ENCODE measurements at places on chromosomes 7 and 10.

DNA sequence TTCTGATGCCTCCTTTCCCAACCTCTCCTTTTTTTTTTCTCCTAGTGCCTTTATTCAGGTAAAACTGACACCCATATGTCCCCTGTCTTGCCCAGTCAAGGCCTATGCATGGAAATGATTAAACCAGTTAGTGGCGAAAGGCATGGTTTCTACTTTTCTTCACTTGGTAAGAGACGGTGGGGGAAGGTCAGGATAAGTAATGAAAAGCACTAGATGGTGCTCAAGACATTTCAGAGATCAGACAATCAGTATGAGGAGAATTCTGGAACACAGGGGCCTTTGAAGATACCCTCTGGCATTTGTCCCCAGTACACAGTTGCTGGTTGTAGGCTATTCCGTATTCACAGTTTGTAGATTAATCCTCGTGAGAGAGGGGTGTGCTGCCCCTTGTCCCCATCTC is 121.2 kb downstream of the RTKN2 start:
- DNase-seq, result no peak

GRCh38 chr7:69764147-69764546 is 165.9 kb downstream of the AUTS2 start:
- no peak for DNase-seq

DNA sequence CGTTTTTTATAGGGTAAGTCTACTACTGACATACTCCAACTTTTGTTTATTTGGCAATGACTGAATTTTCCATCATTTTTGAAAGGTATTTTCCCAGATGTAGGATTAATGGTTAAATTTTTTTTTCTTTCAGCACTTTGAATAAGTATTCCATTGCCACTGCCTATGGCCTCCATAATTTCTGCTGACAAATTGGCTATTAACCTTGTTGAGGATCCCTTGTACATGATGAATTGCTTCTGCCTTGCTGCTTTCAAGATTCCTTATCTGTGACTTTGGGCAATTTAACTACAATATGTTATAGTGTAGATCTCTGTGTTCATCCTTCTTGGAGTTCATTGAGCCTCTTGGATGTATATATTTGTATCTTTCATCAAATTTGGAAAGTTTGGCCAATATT is 21.6 kb upstream of the VWDE start:
- DNase-seq, result no peak

GRCh38 chr10:34003561-34003960 is 669.1 kb upstream of the NRP1 start:
- no peak for DNase-seq

GRCh38 chr7:157898261-157898660 is 561.5 kb downstream of the DNAJB6 start:
- DNase-seq, result no peak

GRCh38 chr7:78716876-78717275 is 736.6 kb downstream of the MAGI2 start:
- DNase-seq, result no peak

- no peak for DNase-seq
These were observed 264.2 kb downstream of the GLI3 start for GRCh38 chr7:41972776-41973175.

GRCh38 chr10:45411607-45411940 is 37.6 kb downstream of the ALOX5 start:
- DNase-seq, result no peak

DNA sequence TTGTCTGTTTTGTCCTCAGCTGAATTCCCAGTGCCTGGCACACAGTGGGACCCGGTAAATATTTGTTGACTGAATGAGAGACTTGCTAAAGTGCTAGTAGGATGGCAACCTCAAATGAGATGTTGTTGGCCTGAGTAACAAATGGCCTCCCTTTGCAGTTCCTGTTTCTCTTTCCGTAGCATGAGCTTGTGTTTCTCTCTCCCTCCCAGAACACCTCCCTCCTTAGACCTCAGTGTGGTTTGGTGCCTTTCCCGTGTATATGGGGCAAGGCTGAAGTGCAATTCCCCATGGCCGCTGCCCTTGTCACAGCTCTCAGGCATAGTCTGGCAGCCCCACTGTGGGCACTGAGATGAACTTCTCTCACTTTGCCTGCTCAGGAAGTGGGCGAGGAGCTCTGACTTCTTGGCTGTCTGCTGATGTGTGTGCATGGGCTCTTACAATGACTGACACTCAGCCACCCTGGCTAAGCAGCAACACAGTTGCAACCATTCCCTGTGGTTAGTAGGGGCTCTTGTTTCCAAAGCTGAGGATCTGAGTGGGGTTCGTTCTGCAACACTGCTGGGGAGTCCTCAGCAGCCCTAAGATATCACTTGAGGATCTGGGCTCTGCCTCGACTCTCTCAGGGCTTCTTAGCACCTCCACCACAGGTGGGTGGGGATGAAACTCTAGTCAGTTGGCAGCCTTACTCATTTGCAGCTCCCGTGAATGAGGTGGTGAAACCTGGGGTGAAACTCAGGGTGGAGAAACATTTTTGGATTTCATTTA is 136.1 kb downstream of the ICA1 start:
- DNase-seq, result no peak

DNA sequence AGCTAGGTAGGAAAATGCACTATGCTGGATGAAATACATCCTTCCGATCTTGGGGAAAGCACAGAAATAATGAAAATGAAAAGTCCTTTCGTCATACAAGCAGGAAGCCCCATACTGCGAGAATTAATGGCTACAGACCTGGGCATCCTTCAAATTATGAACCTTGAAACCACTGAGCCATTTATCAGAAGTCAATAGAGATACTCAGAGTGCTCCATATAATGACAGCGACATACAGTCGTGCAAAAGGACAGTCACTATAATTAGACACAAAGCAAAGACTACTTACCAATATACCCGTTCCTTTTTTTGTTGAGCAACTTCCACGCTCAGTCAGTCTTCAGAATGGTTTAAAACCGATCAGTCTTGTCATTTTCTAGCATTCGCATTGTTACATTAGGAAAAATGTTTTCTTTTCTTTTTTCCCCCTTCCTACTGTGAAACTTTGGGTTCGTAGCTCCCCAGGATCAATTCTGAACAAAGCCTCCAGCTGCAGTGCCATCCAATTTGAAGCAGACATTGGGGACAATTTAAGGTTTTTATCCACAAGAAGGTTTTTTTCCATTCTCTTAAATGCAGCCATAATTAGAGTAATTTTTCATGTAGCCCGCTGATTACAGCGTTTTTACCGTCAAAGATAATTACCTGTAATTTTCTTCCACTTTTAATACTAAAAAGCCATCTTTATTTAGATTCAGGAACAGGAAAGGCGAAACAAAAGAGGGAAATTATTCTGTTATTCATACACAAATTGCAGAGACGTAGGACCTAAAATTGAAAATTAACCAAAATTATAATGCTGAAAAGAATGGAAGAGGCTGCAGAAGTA is 6.4 kb downstream of the DLX6 start:
- DNase-seq, result no peak

DNA sequence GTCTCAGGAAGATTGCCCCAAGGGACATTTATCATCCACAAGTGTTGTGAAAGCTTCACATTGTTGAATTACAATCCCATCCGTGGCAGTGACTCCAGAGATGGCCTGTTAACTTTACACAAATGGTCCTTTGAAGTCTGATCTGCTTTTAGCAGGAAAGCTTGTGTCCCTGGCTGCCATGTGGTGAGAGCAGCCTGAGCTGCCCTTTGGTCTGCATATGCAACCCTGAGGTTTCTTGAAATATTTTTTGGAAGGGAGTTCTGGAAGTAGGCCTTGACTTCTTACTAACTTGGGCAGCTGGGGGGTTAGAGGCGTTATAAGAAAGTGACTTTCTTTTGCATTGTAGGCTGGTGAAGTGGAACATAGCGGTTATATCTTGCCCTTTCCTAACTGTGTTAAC is 41.3 kb upstream of the FAM180A start:
- no peak for DNase-seq

- DNase-seq, result peak; percentile 47
These were observed 214.4 kb upstream of the KIAA1217 start for GRCh38 chr10:23994459-23995046.

- DNase-seq, result no peak
These were observed 75.8 kb downstream of the DLG5 start for GRCh38 chr10:77850620-77851231.

DNA sequence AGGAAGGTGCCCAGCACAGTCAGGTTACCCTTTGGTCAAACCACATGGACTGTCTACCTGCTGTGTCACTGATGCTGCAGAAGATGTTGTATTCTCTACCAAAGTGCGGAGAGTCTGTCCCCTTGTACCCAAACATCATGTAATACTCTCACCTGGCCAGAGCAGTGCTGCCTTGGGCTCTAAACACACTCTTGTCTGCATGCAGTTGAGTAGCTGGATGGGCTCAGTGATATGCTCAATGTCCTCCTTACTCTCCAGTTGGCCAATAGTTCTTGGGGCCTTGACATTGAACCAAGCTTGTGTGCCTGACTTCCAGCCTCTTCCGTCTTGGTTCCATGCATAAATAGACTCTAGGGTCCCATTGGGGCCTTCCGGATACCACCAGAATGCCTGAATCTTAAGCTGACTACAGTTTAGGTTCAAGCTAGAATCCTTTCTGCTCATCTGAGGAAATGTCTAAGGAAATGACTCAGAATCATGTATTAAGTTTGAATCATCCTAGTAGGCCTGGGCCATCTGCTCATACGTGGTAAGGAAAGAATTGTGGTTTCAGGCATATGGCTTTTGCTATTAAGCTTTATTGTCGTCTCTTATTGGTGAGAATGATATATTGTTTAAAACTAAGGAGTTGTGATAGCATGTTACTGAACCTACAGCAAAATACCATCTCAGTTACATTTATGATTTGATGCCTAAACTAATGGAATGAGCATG is 118.0 kb downstream of the OTUD1 start:
- peak; percentile 84 for DNase-seq

- DNase-seq, result peak; percentile 1
These were observed 625 bp downstream of the GIMAP2 start for GRCh38 chr7:150686030-150686631.

DNA sequence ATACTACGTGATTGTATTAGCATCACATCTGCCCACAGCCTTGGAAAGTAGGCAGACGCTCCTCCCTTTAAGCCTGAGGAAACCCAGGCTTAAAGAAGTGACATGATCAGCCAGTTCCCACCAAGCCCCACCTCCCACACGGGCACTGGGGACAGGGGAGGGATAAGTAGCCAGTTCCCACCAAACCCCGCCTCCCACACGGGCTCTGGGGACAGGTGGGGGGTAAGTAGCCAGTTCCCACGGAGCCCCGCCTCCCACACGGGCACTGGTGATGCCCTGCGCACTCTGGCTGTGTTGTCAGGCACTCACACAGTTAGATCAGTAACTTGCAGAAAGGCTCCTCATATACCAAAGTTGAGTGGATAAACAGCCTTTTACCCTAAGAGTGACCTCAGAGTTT is 606.8 kb downstream of the PTPRN2 start:
- no peak for DNase-seq

- DNase-seq, result no peak
These were observed 75.7 kb downstream of the NRCAM start for GRCh38 chr7:108380517-108380916.

GRCh38 chr10:73773152-73773879 is 8.5 kb upstream of the CHCHD1 start:
- DNase-seq, result no peak

DNA sequence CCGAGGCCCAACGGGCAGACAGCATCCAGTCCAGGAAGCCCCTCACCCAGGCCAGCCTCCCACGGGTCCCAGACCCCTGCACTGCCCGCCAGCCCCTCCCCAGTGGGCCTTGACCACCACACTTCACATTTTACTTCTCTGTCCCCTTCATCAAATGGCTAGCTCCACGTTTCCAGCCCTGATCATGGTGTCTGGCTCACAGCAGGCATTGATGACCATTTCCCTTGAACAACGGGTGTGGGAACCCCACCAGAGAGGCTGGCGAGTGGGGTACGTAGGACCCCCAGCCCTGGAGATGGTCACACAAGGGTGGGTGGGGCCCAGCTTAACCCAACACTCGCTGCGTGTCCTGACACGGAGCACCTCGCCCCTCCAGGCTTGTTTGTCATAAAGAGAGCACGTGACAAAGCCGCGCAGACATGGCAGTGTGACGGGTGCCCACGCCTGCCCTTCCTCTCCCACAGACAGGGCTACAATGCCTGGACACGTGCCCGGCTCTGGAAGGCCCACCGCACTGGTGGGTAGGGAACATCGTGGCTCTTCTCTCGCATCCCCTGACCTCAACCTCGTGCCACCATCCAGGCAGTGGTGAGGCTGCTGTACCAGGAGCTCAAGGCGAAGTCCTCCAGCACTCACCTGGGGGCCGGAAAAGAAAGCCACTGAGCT is 267.7 kb downstream of the MAD1L1 start:
- no peak for DNase-seq

DNA sequence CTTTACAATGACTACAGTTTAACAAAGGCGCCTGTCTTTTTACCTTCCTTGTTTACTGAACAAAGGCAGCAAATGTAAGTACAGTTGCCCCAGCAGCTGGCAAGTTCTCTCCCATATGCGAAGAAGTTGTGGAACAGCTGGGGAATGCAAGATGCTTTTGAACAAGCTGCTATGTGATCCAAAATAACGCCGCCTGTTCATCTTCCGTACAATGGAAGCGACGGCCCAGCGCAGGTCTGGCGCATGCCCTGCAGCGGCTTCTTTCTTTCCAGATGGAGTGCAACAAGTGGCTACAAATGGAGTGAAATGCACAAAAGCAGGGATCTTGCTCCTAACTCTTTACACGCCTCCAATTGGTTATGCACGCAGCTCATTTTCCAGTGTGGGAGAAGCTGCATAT is 97.0 kb upstream of the SVIL start:
- DNase-seq, result no peak

DNA sequence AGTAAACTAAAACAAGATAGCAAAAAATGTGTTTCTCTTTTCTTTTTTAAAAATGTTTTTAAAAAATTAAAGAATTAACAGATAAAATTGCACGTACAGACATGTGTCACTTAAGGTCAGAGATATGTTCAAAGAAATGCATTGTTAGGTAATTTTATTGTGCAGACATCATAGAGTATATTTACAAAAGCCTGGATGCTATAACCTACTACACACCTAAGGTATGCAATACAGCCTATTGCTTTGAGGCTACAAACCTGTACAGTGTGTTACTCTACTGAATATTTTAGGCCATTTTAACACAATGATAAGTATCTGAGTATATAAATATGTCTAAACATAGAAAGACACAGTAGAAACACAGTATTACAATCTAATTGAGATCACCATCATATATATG is 253.1 kb downstream of the PRKG1 start:
- DNase-seq, result no peak

GRCh38 chr10:36096576-36096975 is 454.5 kb upstream of the FZD8 start:
- no peak for DNase-seq

All from A172 (cell line).